Activated CD4-positive, alpha-beta T cell treated with anti-CD3 and anti-CD28 coated beads, Interleukin-2, Interleukin-6, amounts not matched to agents 100 ng/mL and 50 ng/mL, durations not matched to agents 16 hours and 8 hours (primary cell): ENCODE measurements at places on chromosomes 7 and 10.

- no peak for DNase-seq
Observed at GRCh38 chr10:84590327-84591193, 262.2 kb downstream of the CCSER2 start.

DNA sequence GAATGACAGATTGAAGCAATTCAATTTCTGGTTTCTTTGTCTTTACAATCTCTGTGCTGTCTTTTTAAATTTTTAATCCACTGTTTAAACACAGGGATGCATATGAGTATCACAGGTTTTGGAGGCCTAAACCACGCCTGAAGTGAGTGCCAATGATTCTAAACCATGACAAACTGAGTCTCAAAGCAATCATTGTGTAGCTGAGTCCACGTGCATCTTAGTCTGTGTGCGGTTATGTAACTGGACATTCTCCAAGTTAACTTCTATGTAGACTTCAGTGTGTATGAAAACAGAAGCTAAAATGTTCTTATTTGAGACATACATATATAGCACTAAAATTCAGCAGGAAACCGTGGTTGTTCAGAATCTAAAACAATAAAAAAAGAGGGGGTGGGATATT, 79.3 kb upstream of the ST8SIA6 start:
- no peak for DNase-seq

DNA sequence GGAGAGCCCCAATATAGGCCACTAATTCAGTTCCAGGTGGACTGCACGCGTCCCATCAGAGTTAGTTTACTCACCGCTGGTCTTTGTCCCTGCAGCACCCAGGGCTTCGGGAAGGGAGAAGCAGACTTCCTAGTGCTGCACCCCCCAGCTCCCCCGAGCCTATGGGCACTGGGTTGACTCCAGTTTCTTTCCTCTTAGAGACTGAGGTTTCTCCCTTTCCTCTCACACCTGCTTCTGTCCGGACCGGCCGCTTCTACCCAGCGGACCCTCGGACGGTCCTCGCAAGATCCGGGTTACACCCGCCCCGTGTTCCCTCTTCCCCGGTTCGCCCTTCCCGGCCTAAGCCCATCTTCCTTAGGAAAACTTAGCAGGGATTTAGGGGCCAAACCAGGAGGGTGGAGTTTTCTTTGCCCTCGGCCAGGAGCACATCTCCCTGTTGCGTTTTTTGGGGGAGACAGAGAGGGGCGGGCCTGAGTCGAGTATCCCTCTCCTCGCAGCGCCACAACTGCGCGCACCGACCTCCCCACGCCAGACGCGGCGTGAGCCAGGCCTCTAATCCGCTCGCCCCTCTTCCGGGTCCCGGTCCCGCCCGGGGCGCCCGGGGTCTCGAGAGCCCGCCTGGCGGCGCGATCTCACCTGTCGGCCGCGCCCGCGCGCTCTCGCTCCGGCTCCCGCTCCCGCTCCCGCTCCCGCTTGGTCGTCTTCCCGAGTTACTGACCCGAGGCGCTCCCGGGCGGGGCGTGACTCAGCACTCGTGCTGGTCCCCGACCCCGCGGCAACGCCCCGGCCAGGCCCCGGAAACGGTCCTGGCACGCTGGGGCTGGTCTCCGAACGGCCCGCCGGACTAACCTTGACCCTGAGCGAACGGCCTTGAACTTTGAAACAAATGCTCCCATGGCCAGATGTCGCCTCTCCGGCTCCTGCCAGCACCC, at the start of gene AIFM2:
AIFM2 (minus strand) TSS at position 728 of the 932 bp plus-strand sequence. CDS start 8,741 bp downstream, outside the sequence.
- DNase-seq, result peak; percentile 61

DNA sequence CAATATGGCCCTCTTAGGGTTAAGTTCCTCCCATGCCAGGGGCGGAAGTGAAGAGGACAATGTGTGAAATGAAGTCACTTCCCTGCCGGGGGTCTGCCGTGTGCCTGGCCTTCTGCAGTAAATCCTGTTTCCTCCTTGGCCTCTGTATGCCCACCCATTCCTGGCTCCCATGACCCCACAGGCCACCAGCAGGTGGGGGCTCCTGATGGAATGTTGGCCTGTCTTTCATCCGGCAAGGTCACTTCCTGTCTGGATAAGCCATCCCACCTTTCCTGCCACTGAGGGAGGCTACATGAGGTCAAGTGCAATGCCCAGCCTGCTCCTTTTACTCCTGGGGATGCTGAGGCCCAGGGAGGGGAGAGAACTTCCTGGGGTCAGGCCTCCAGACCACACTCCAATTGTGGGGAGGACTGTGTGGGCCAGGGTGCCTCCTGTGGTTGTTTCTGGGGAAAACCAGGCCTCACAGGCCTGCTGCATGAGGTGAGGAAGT, 22.3 kb downstream of the PALD1 start:
- DNase-seq, result no peak

DNA sequence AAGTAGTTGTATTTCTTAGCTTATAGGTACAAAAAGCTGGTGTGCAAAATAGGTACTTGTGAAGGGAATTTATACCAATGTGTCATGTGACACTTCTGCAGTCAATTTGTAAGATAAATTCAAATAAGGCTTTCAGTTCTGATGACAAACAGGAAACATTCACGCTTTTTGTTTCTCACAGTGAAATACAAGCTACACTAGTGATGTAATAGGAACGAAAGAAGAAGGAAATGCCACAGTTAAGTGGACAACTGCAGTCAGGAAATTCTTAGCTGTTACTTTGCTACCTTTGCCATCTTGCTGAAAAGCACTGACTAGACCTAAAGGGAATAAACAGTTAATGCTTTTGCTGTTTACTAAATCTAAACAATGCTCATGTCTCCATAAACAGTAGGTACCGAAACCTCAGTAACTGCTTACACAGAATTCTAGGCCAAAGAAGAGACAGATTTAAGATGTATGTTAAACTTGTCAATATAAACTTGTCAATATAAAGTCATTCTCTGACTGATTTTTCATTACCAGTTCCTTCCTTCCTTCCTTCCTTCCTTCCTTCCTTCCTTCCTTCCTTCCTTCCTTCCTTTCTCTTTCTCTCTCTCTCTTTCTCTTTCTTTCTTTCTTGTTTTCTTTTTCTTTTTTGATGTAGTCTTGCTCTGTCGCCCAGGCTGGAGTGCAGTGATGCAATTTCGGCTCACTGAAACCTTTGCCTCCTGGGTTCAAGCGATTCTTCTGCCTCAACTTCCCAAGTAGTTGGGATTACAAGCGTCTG, 10.1 kb downstream of the OTUD1 start:
- peak; percentile 64 for DNase-seq

DNA sequence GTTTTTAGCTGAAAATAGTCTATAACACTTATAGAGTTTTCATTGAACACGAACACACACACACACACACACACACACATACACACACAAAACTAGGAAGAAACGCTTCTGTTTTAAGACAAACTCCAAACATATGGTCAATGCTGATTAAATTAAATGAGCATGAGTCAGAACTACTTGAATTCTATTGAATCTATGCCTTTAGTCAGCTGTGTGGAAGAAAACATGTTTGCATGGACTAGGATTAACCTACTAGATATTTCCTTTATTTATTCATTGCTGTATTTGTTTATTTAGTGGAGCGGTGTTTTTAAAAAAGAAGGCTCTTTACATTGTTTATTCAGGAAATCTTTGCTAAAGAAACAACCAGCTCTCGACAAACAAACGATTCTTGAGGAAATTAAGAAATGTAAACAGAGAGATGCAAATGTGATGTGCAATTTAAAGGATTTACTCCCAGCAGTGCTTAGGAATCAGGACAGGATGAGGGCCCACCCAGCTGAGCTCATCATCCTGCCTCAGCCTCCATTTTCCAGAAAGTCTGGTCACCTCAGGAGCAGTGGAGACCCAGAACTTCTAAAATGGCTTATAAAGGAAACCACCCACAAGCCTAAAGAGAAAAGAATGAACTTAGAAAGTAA, 83.2 kb downstream of the PDE1C start:
- no peak for DNase-seq

DNA sequence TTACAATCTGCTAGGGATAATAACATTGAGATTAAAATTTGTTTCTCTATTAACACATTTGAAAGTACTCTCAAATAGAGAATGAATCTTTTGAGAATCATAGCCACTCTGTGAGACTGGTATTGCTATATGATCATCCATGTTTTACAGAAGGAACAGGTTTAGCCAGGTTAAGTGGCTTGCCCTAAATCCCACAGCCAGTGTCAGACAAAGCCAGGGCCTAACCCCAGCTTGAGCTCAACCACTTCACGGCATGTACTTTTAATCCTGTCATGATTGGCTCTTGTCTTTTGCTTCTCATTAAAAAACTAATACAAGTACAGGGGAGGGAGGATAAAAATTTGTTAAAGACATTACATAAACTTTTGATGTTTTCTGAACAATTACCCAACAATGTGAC, 3.8 kb upstream of the ZNRF2 start:
- DNase-seq, result no peak

DNA sequence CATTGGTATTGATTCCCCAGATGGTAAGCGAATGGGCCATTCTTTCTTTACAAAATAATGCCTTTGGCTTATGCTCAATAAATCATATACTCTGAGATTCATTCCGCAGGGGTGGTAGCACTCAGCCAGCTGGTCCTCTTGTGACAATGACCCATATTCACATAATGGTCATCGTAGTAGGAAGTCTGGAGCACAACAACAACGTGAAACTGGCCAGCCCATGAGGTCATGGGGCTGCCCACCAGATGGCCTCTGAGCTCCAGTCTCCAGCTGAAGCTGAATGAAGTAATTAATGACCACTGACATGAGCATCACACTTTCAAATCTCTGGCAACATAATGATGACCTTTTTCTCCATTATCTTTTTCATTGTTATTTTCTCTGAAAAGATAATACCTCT, 42.3 kb upstream of the SORCS1 start:
- DNase-seq, result no peak

DNA sequence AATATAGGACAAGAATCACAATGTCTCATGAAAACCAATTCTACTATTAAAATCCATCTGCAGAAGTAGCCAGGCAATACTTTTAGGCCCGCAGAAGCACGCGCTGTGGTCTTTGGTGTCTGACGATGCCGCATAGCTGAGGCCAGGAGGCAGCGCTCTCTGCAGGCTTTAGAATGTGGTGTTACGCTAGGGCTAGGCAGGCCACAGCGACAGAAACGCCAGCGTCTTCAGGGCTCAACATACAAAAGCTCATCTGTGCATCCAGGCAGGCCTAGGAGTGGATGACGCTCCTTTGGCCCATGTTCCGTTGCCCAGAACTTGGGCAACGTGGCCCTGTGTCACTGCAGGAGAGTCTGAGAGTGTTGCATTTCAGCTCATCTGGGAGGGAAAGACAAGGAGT, 601.1 kb upstream of the FOXK1 start:
- no peak for DNase-seq

GRCh38 chr7:134298902-134299683, 17.6 kb downstream of the SLC35B4 start:
- DNase-seq, result no peak

GRCh38 chr7:39691821-39692220, 68.4 kb downstream of the RALA start:
- no peak for DNase-seq

GRCh38 chr10:15901889-15902288, 41.6 kb upstream of the MINDY3 start:
- DNase-seq, result no peak

DNA sequence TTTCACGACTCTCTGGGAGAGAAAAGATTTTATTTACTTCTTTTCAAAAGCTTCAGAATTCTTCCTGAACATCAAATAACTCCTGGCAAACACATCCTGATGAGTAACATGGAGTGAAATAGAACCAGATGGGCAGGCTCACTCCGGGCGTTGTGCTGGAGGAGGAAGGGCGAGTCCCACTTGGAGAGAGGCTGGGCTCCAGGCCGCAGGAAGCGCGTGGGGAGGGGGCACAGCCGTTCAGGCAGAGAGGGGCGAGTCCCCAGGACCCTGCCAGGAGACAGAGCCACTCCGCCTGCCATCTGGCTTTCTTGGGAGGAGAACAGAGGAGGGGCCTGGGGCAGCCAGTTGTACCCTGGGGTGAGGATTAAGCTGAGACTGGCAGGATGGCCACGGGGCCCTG, 265.9 kb upstream of the ZMIZ1 start:
- no peak for DNase-seq

- no peak for DNase-seq
Observed at GRCh38 chr7:47454069-47454973, 127.6 kb downstream of the TNS3 start.

- DNase-seq, result no peak
Observed at GRCh38 chr7:24038993-24039392, 245.0 kb upstream of the NPY start.

DNA sequence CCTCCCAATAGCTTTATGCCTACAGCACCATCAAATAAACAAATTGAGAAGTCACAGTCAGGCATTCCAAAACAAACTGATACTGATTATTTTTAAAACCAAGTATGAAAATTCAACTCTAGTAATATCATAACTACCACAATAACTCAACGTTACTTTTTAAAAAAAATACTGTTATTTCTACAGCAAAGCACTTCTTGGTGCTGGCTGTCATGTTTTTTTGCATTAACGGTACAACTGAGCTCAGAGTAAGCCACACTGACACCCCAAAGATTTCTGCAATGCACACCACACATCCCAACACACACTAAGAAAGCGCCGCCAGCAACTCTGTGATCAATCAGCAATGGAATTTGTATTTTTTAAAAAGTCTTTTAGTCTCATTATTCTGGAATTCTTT, 113.6 kb downstream of the RNF32 start:
- DNase-seq, result peak; percentile 56

DNA sequence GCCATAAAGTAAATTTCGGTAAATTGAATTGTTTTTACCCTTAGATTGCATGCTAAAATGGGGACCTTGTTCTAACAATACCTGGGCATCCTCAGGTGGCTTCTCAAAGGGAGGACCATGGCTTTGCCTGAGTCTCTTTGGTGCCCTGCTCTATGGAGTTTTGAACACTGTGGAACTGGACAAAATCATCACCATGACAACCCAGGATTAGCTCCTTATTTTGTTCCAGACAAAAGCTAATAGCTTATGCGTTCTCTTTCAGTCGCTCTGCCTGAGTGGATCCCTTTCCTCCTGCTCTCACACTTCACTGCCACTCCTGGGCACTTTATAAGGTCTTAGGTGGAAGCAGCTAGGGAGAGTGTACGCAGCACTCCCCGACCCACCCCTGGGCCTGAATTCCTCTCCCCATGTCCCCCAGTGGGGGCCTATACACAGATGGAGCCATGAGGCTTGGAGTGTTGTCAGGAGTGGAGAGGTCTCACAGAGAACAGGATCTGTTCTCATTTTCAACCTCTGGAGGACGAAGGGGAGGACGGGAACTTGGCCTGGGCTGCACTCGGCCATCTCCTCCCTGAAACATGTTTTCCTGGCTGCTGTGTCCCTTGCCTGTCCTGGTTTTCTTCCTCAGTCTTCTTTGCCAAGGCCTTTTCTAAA, 19.0 kb downstream of the ADCYAP1R1 start:
- no peak for DNase-seq

DNA sequence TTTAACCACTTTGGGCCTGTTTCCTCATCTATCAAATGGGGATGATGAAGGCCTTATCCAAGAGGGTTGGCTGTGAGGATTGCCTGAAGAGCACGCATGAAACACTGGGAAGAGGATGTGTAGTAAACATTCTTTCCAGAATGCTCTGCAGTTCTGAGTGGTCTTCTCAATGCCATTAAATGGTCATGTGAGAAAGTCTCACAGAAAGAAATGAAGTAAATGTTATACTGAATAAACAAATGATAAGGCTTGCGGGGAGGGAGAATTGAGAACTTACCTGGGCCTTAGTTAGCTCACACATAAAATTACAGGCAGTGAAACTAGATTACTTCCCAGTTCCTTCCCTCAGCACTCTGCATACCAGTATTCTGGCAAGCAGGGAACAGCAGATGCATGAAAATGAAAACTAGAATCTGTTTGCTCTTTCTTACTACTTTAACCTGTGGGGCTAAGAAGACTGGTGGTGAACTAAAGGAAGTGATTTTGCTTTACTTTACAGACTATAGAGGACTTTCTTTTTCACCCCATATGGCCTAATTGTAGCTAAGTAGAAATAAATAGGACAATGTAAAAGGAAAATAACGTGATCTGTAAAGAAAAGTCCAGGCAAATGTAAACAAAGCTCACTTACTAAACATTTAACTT, 135.3 kb upstream of the CCDC6 start:
- DNase-seq, result no peak
